ENCODE measurements at places on chromosomes 3 and 15.

GRCh38 chr3:7615043-7615442 lies 754.1 kb downstream of the GRM7 start:
- no peak for DNase-seq

- no peak for DNase-seq
Observed at GRCh38 chr15:29131840-29132420, 137.7 kb downstream of the NSMCE3 start.

DNA sequence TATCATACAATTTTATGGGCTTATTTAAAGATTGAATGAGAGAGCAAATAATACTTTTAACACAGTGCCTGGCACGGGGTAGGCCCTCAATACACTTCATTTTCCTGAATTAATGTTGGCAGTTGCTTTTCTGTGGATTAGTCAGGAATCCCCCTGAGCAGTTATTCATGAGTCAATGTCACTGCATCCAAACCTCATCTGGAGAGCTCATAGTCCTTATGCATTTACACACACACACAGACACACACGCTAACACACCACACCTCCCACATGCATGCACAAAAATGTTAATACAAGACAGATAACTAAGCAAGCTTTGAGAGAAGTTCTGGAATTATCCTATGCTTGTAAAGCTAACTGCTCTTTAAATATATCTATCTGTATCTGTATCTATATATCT lies 34.0 kb upstream of the TNFAIP8L3 start:
- no peak for DNase-seq

- DNase-seq, result no peak
Observed at GRCh38 chr15:29825227-29825626, 3.0 kb upstream of the TJP1 start.

- no peak for DNase-seq
Observed at GRCh38 chr15:65418596-65418995, 4.2 kb downstream of the IGDCC4 start.

DNA sequence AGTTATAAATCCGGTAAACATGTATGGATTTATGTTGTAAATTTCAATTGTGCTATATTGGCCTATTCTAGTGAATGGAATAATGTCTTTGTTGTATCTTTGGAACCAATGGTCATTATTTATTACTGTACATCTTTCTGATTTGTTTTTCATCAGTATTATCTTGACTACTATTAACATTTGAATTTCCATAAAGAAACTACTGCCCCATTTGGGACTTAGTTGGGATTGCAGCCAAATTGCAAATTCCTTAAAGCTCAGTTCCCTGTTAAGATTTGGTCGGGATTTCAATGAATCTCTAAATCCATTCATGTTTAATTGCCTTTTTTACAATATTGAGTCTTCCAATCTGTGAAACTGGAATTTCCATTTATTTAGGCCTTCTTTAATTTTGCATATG lies 822.4 kb upstream of the CADM2 start:
- DNase-seq, result no peak

DNA sequence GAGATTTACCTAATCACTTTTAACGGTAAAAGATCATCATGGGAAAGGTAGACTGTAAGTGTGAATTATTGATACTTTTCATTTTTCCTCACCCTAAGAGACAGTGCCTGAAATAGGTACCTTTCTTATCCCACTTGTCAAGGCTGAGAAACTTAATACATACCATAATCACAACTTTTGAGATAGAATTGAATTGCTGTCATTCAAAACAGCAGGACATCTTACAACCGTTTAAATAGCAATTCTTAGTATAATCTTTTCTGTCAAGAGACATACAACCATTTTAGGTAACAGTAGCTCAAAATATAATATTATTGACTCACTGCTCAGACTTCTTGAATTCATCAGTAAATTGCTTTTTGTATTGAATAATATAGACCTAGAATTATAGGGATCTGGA lies 10.7 kb downstream of the UBE2E2 start:
- DNase-seq, result no peak

GRCh38 chr3:142319094-142319493 lies 93.7 kb upstream of the GK5 start:
- DNase-seq, result no peak

DNA sequence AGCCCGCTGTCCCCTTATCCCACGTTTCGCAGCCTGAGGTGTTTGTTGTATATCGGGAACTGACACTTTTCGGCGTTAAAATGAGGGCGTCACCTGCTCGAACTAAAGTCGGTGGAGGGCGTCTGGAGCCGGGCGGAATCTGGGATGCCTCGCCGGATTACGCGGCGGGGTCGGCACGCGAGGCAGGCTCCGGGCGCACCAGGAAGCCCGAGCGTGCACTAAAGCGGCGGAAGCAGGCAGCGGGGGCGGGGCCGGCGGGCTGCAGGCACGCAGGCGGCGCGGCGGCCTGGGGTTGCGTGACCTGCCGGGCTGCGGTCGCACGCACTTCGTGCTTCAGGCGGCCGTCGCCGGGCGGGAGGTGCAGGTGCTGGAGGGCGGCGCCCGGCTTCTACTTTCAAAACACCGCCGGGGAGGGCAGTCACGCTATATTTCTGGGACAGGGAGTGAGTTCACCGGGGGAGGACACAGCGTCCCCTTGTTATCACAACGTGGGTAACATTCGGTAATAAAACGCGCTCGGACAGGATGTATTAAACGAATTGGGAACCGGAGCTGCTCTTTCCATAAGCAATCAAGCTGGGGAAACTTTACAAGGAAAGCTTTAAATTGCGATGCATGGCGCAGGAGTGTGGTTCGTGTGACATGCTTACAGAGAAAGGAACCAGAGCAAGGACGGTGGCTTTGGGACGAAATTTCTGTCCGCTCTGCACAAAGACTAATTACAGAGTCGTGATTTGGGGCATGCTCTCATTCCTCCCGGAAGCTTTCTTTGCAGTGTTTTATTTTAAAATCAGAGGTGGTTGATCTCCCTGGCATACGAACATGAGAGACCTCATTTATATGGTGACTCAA lies 9.1 kb upstream of the LEKR1 start:
- peak; percentile 94 for DNase-seq

DNA sequence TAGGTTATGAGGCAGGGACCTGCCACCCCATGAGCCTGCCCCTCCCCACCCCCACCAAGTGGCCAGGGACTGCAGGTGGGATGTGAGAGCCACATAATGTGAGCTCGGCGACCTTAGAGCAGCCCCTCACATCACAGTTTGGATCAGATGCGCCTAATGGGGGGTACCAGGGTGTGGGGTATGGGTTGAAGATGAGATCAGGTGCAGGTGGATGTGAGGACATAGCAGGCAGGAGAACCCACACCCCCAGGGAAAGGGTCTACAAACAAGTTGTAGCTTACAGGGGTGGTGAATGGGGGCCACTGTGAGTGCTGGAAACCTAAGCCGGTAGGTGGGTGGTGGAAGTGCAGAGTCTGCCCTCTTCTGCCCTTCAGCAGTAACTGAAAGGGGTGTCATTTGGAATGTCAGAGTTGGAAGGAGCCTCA lies 94.0 kb downstream of the CORO2B start:
- no peak for DNase-seq

DNA sequence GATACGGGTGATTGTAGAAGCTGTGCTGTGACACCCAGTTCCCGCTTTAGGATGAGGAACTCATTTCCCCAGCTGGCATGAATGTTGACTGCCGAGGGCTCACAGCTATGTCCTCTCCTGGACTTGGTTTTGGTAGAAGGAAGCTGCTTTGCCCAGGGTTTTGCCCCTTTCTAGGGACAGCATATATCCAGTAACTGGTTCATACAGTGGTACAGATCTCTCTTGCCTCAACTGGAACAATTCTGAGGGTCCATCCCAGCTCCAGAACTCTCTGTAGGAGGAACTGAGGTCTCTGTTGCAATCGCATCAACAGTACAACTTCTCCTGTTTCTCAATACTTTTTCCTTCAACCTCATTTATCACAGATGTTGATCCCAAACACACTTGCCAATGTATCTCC lies 54.5 kb upstream of the FNDC3B start:
- DNase-seq, result no peak

GRCh38 chr3:194034346-194035336 lies 101.3 kb upstream of the HES1 start:
- no peak for DNase-seq

DNA sequence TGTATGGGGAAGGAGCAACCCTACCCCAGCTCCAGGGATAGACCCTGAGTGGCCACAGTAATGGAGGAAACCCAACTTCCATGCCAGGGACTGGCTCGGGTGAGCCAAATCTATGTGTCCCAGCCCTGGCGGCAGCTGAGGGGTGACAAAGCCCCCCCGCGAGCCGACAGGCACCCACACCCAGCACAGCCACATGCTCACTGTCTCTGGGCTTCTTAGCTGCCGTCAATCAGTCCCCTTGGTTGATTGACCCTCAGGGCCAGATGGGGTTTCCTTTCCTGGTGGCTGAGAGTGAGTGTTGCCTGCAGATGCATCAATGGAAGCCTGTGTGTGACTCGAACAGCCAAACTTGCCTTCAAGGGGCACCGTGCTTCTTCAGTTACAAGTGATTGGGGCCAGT lies 2.1 kb upstream of the OCA2 start:
- no peak for DNase-seq

GRCh38 chr15:25690673-25691543 lies 172.2 kb downstream of the ATP10A start:
- DNase-seq, result no peak

DNA sequence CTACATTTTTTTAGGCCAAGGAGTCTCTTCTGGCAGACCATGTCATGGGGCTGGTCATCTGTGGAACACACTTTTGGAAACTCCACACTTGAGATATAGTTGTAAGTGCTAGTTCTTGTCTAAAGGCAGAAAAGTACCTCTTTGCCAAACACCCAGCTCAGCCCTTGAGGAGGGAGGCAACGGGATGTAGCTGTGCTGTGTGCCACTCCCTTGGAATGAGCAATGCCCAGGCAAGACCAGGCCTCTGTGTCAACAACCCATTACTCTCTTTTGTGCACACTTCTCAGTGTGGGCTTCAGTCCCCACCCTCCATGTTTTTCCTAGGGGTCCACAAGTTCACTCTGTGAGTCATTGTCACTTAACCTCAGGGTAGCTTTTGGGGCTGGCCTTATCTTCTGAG lies 528.3 kb upstream of the CFAP20DC start:
- DNase-seq, result no peak

GRCh38 chr3:118435851-118436350 lies 598.7 kb downstream of the IGSF11 start:
- DNase-seq, result no peak
